ENCODE measurements at places on chromosomes 11 and 22.

- no peak for DNase-seq
These were observed 37.3 kb downstream of the OR10A6 start for GRCh38 chr11:7893796-7894195.

DNA sequence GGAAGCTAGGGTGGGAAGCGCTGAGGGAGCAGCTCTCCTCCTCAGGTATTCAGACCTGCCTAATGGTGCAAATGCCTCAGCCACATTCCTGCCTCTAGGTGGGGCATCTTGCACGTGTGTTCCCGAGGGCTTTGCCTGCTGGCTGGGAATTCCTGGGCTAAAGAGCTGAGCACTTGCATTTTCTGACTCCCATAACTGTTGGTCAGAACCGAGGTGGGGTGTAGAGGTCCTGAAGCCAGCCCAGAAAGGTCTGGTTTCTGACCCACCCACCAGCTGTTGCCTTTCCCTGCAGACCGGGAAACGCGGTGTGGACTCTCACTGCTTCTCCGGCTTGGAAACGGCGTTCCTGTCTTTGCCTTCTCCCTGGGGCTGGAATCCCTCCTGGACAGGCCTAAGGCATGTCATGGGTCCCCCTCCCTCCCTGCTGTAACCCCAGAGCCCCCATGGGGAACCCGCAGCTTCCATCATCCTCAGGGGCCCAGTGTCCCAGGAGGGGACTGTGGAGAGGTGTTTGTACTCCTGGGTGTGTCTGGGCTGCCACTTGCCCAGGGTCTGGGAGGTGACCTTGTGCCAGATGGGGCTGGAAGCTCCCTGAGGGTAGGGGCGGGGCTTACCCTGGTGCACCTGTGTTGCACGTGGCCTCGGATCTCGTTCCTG is 24.0 kb upstream of the SMIM38 start:
- no peak for DNase-seq

DNA sequence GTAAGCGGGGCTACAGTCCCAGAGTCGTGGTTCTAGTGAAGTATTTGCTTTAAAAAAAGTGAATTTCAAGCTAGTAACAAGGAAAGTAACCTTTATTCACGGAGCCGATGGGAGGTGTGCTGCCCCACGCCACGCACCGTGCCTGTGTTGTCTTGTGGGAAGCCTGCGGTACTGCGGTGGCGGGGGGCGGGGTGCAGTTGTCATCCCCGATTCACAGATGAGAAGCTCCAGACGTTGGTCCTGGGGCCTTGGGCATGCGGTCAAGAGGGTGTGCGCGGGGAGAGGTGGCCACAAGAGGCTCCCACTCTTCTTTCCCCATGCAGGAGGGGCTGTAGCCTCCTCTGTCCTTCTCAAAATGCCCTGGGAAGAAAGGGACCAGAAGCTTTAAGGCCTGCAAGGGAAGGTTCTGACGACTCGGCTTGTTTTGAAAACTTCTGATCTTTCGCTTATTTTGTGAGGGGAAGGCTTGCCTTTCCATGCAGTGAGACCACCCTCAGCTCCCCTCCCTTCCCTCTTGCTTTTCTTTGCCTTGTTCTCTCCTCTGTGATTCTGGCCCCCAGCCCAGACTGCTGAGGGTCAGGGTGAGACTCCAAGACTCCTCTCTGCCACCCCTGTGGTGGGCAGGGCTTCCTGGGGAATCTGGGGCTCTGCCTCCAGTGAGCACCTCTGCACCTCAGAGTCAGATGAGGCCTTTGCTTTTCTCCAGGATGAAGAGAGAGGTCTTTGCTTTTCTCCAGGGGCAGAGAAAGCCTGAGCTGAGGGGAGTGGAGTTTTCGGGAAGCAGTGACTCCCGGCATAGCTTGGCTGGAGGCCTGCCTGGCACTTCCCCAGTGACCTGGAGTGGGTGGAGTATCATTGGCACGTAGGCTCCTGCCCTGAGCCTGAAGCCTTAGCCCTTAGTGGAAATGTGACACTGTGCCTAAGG is 6.2 kb downstream of the GLB1L3 start:
- DNase-seq: no peak

DNA sequence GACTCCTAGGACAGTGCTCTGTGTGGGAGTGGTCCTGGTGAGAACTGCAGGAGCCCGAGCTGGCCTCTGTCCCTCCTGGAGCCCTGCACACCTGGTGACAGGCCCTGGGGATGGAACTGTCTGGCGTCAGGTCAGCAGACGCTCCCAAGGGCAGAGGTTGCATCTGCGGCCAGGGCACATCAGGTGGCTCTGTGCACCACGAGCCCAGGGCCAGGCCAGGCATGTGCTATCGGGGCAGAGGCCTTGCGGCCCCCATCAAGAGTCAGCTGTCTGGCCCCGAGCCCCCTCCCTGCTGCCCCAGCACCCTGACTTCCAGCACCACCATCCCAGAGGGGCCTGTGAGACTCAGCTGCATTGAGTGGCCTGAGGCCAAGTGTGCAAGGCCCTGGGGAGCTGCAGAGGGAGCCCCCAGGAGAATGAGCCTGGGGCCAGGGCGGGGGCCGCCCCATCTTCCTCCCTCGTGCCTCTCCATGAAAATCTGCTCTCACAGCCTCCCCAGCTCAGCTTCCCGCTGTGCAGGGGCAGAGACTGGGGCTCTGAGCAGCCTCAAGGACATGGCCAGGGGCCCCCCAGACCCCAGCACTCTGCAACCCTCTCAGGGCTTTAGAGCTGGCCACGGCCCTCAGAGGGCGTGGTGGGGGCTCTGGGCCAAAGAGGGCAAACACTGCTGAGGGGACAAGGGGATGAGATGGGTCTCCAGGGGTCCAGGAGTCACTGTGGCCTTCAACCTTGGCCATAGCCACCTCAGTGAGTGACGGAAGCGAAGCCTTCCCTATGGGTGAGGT is 56.4 kb downstream of the RTL6 start:
- DNase-seq: no peak

- DNase-seq: no peak
These were observed 697 bp downstream of the TPBGL start for GRCh38 chr11:75241036-75241905.

Measured in thoracic aorta (tissue), 2 donors.